ENCODE measurements at places on chromosomes 1 and 21.

- DNase-seq, result no peak
Measured at GRCh38 chr1:236025836-236026235, 39.1 kb downstream of the NID1 start.

GRCh38 chr1:76865696-76866286 lies 1.5 kb upstream of the ST6GALNAC5 start:
- no peak for DNase-seq

GRCh38 chr1:119083980-119084379 lies 56.5 kb downstream of the WARS2 start:
- DNase-seq, result no peak

DNA sequence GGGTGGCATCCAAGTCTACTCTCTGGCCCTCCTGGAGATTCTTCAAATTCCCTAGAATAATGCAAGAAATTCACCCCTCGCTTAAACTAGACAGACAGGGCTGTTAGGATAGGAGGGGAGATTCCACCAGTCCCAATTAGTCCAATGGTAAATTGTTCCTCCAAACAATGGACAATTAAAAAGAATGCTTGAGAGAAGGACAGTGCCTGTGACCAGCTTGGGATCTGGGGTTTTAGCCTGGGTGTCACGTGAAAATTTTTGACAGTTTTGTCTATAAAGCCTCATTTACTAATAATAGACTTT lies 177.7 kb upstream of the RAB4A start:
- no peak for DNase-seq

- peak; percentile 68 for DNase-seq
Measured at GRCh38 chr1:198657550-198658064, 18.8 kb downstream of the PTPRC start.

- no peak for DNase-seq
Measured at GRCh38 chr1:150906329-150906728, 19.4 kb downstream of the CTXND2 start.

GRCh38 chr1:87305151-87305550 lies 23.5 kb upstream of the LMO4 start:
- DNase-seq, result no peak

DNA sequence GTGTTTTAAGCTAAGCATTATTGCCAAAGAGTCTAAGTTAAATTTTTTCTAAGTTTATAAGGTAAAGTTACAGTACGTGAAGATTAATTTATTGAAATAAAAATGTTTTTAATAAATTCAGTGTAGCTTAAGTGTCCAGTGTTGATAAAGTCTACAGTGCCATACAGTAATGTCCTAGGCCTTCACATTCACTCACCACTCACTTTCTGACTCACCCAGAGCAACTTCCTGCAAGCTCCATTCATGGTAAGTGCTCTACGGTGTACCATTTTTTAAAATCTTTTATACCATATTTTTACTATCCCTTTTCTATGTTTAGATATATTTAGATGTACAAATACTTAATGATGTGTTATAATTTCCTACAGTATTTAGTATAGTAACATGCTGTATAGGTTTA lies 173.2 kb downstream of the CACNA1E start:
- no peak for DNase-seq

DNA sequence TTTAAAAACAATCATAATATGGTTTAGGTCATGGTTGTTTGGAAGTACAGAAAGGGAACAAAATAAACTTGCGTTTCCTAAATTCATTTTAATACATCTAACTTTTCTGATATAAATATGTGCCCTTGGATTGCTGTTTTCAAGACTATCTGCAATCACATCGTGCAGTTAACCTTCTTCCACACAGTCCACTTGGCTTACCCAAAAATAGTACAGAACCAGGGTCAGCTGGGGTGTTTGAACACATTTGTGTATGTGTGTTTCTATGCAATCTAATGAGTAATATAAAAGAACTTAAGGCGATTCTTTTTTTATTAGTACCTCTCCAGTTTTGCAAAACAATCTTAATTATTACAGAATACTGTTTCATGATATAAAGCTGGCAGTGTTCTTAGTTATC lies 19.9 kb downstream of the SAMSN1 start:
- DNase-seq, result no peak

GRCh38 chr1:18965206-18966173 lies 9.0 kb upstream of the IFFO2 start:
- peak; percentile 55 for DNase-seq

DNA sequence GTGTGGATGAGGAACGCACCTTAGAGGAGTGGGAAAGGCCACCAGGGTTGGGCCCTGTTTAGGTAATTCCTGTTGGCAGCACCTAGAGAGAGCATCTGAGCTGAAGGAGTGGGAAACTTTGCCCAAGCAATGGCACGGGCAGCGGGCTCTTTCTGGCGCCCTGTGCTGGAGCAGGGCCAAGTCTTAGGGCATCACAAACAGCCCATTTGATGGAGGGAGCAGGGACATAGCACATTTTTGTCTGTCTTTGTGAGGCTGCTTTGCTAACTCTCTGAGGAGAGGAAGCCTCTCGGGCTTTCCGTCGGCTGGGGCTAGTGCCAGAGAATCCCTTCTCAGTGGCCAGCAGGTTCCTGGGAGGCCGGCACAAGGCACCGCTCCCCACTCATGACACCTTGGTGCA lies 22.5 kb upstream of the CNTN2 start:
- DNase-seq, result no peak

DNA sequence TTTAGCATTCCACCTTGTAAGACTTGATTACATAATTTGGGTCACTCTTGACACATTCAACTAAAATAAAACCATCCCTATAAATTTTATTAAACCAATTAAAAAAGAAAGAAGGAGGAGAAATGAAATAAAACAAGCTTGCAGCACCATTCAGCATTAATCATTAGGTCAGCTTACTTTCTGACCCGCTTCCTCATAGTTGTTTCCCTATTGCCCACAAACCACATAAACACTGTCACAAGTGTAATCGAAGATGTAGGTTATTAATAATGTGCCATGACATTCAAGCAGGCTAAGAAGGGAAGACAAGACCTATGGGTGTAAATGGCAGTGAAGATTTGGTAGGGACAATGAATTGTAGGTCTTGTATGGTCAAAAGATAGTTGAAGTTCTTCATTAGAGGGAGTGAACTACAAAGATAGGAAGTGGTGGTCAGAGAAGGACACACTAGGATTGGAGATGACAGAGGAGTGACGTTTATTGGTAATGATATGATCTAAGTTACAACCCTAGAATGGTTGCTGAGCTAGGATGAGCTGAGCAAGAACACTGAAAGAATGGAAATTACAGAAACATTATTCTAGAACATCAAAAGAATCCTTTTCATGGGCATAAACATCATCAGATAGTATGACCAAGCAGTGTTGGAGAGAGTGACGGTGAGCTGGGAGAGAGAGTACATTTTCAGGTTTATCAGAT lies 231.5 kb downstream of the KCNT2 start:
- DNase-seq, result no peak

DNA sequence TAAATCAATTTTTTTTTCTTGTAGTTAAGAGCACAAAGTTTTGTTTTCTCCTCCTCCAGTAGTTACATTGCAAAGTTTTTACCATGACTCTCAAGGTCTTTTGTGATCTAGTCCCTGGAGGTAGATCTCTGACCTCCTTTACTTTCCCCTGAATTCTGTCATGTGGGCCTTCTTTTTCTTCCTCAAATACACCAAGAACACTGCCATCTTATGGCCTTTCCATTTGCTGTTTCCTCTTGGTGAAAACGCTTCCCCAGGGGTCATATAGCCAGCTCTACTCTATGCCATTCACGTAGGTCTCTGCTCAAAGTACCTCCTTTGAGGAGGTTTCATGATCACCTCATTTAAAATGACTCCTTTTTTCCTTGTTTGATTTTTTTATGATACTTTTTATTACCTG lies 2.7 kb downstream of the DDX20 start:
- DNase-seq, result no peak

- no peak for DNase-seq
Measured at GRCh38 chr21:46168238-46168637, 12.9 kb upstream of the FTCD start.

GRCh38 chr1:85607921-85608265 lies 27.3 kb downstream of the CCN1 start:
- DNase-seq, result no peak

- no peak for DNase-seq
Measured at GRCh38 chr1:165823552-165824268, 3.7 kb upstream of the UCK2 start.

- DNase-seq, result no peak
Measured at GRCh38 chr21:29209696-29210095, 79.3 kb downstream of the MAP3K7CL start.

DNA sequence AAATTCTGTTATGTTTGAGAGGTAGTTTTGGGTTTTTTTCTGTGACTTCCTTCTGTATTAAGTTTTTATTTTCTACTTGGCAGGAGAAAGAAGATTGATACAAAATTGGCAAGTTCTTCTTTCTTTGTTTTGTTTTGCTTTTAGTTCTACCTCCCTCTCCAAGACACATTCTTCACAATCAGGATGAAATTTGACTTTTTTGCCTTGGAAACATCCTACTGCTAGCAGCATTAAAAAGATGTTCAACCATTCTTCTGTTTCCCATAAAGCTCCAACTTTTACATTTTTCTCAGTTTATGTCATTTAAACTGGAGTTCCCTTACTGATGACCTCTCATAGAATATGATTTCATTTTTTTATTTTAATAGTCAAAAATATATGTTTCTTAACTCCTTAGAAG lies 234.8 kb downstream of the NCAM2 start:
- DNase-seq, result no peak

- DNase-seq, result no peak
Measured at GRCh38 chr1:174397261-174397660, 50.5 kb upstream of the GPR52 start.

DNA sequence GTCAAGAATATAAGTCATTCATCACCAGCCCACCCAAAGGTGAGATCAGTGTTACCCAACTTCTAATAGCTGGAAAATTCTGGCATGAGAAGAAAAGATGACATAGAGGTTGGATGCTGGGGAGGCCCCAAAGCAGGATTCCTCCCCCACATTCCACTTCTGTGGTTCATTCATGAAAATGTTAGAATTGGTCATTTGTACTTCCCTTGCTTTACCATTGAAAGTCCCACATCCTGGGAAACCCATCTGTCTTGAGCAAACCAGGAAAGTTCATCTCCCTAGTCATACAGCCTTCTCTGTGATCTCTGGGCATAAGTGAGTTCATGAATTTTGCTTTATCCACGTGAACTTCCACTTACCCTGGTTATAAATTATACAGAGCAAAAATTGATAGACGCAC lies 66.8 kb downstream of the SERINC2 start:
- no peak for DNase-seq

GRCh38 chr1:24228311-24228710 lies 41.2 kb upstream of the IFNLR1 start:
- DNase-seq, result no peak

GRCh38 chr1:5456090-5456811 lies 536.0 kb downstream of the NPHP4 start:
- DNase-seq, result no peak

GRCh38 chr1:232384171-232384883 lies 245.6 kb downstream of the SIPA1L2 start:
- no peak for DNase-seq

GRCh38 chr1:25549273-25550154 lies 6.1 kb downstream of the LDLRAP1 start:
- peak; percentile 85 for DNase-seq

DNA sequence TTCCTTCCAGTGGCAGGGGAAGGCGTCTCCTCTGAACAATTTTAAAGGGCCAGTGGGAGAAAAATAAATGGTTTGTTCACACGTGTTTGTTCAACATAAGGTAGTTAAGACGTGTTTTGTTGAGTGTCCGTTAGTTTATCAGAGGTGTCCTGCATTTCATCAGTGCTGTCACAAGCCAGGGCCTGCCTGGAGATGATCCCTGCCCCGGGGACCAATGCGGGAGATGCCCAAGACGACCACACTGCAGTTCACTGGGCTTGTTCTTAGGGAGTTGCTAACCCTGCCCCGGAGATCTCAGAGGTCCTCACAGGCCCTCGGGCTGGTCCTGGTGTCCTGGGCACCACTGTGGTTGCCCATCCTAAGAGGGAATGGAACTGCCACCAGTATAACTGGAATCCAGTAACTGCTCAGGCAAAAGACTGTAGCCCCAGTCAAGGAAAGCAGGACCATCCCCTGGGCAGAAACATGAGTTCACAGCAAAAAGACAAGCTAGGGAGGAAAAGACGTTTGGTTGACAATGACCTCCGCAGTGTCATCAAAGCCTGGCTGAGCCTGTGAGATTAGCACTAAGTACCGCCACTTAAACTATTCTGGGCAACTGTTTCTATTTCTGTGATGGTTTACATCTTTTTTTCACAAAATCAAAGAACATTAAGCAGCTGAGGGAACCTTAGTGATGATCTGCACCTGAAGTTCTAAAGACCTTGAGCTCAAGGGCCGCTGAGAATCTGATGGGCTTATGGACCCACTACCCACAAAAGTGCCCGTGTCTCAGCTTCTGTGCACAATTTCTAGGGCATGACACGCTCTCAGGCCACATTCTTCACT lies 44.9 kb upstream of the LIN9 start:
- no peak for DNase-seq

DNA sequence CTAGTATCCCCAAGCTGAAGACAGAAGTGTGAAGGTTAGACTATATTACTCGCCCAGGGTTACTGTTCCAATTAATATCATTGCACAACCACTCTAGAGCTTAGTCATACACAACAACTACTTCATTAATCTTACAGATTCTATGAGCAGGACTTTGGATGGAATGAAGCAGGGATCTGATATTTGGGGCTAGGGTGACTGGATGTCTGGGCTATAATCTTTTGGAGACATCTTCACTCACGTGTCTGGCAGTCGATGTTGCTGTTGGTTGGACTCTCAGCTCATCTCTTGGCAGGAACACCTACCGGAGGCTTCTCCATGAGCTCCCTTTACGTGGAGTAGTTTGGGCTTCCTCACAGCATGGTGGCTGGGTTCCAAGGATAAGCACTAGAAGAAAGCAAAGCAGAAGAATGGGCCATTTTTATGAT lies 519.2 kb upstream of the B3GALT2 start:
- DNase-seq, result no peak

GRCh38 chr1:4636644-4637380 lies 17.6 kb upstream of the AJAP1 start:
- DNase-seq, result no peak

GRCh38 chr1:44609412-44609767 lies 64.9 kb downstream of the TMEM53 start:
- DNase-seq, result no peak

GRCh38 chr1:59596432-59596831 lies 218.3 kb upstream of the HOOK1 start:
- peak; percentile 65 for DNase-seq

DNA sequence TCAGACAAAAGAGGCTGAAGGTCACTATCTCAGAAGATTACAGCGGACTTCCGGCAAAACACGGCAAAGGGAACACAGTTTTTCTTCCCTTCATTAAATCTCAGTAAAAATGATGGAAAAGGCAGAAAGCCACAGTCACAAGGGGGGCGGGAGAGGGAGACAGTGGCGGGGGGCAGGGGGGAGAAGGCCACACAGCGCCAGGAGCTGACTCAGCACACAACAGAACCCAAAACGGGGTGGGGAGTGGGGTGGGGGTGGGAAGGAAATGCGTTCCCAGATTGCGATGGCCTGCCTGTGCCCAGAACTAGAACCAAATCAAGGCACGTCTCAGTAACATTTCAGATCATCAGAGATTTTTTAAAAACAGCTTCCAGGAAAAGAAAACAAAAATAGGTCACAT lies 13.4 kb downstream of the CFAP74 start:
- DNase-seq, result no peak

GRCh38 chr21:32181457-32181856 lies 97.4 kb downstream of the MIS18A start:
- DNase-seq, result no peak

GRCh38 chr1:101408212-101409042 lies 171.6 kb downstream of the S1PR1 start:
- DNase-seq, result no peak

GRCh38 chr21:43721939-43722338 lies 3.0 kb downstream of the PDXK start:
- no peak for DNase-seq

GRCh38 chr1:205183676-205184335 lies 27.7 kb downstream of the DSTYK start:
- no peak for DNase-seq

Data from kidney epithelial cell (primary cell).